SJSA1 (cell line): ENCODE measurements at places on chromosomes 4 and X. TPM values are rescaled to one million over a fixed set of nuclear protein-coding genes. Genes with fewer than 3 reads are reported as not detected.

Gene DUSP9
- 0.08 TPM in 1 of 2 replicates, not detected in the other for total RNA-seq

- H3K27ac ChIP-seq = no peak overlapping the region
- DNase-seq = no peak
- no peaks in the 10 kb centered on the region for H3K27me3 ChIP-seq
- no peak overlapping the region for H3K4me3 ChIP-seq
- H3K4me1 ChIP-seq = no peaks in the 10 kb centered on the region
- H3K36me3 ChIP-seq = no peaks in the 10 kb centered on the region
Measured at GRCh38 chr4:179836179-179837075, 2394.2 kb upstream of the AGA start.

- no peaks in the 10 kb centered on the region for H3K4me1 ChIP-seq
- no peaks in the 10 kb centered on the region for H3K36me3 ChIP-seq
- no peak overlapping the region for H3K27ac ChIP-seq
- H3K27me3 ChIP-seq = peaks cover 16% of the 10 kb centered on the region
- DNase-seq = no peak
- H3K4me3 ChIP-seq = no peak overlapping the region
Measured at GRCh38 chr4:173507471-173508385, 22.3 kb downstream of the HAND2 start.

- no peaks in the 10 kb centered on the region for H3K36me3 ChIP-seq
- H3K27me3 ChIP-seq = no peaks in the 10 kb centered on the region
- H3K4me1 ChIP-seq = no peaks in the 10 kb centered on the region
- no peak overlapping the region for H3K27ac ChIP-seq
- no peak overlapping the region for H3K4me3 ChIP-seq
- DNase-seq = no peak
Measured at GRCh38 chr4:123536225-123536624, 139.6 kb downstream of the SPRY1 start.
